ENCODE measurements at places on chromosomes 1 and 21.

DNA sequence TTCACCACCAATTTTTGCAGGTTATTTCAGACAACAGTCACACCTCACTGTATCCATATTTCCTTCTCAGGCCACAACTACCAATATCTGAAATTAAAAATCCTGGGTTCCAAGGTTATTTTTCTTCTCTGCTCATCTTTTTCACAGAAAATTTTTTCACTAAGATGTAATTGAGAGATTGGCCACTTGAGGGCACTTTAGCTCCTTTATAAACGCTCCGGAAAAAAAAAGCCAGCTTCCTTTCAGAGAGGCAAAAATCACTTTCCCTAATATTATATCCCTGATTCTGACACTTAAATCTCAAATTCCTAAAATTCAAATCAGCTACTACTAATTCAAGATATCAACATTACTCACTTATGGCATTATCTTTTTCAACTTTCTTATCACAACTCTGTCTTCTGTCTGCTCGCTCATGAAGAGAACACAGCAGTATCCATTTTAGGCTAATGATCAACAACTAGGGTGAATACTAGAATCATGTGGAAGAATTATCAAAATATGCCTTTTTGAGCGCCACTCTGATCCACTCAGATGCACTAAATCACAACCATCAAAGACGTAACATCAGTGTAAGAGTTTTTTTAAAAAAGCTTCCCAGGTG lies 101.4 kb upstream of the RGS1 start:
- DNase-seq: peak; percentile 20

GRCh38 chr1:87402241-87403002 lies 73.7 kb downstream of the LMO4 start:
- DNase-seq: no peak

- no peak for DNase-seq
Measured at GRCh38 chr1:234584420-234584805, 25.6 kb downstream of the IRF2BP2 start.

- no peak for DNase-seq
Measured at GRCh38 chr1:221998781-221999180, 256.9 kb upstream of the DUSP10 start.

DNA sequence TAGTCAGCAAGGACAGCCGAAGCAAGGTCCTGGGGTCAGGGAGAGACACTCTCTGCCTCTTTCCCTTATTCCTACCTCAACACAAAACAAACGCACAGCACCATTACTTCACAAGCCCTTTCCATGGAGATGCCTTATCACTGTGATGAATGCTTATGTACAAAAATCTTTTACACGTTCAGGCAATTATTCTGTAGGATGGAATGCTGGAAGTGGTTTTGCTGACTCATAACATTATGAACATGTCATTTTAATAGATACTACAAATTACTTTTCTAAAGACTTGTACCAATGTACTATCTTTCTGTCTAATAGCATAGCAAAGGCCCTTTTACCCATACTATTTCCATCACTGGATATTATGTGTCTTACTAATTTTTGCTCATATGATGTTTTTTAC lies 98.4 kb downstream of the TTLL7 start:
- DNase-seq: no peak

DNA sequence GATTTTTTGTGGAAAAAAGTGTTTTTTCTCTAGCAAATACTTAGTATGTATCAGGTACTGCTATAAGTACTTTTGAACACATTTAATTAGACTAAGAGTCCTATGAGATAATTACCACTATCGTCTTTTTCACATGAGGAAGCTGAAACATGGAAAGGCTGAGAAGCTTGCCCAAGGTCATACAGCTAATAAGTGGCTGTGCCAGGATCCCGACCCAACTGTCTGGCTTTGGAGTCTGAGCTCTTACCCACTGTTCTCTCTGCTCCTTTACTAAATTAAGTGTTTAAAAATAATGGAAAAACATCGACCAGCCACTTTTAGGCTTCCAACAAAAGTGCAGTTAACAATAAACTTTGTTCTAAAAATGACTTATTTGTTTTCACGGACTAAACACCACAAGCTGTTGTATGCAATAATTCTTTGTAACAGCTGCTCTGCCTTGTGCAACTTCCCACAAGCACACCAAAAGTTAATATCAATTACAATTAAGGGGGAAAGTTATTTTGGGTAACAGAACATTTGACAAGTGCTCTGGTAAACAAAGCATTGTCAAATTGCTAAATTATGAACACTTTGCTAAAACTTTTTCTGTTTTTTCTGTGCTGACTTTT lies 75.7 kb downstream of the CRB1 start:
- no peak for DNase-seq

GRCh38 chr1:1275836-1276235 lies 2.2 kb upstream of the UBE2J2 start:
- no peak for DNase-seq

- no peak for DNase-seq
Measured at GRCh38 chr1:109691759-109692158, 4.1 kb downstream of the GSTM1 start.

- no peak for DNase-seq
Measured at GRCh38 chr1:5554111-5554510, 438.1 kb downstream of the NPHP4 start.

- no peak for DNase-seq
Measured at GRCh38 chr1:194161591-194161990, 975.2 kb upstream of the B3GALT2 start.

DNA sequence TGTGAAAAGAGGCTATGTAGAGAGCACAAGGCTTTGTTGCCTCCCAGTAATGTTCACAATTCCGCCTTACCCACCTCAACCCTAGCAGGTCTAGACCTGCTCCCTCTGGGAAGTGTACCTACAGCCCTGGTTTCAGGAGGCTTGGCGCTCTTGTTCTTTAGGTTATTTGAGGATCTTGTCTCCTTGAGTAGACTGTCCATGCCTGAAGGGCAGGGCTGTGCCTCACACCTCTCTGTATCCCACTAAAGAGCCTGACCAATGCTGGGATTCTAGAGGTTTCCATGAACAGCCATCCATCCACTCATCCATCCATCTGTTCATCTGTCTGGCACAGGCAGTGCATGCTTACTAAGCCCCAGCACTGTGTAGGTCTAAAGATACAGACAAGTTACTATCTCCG lies 1.0 kb downstream of the RAB7B start:
- DNase-seq: no peak

- no peak for DNase-seq
Measured at GRCh38 chr1:5856246-5856815, 135.9 kb downstream of the NPHP4 start.

DNA sequence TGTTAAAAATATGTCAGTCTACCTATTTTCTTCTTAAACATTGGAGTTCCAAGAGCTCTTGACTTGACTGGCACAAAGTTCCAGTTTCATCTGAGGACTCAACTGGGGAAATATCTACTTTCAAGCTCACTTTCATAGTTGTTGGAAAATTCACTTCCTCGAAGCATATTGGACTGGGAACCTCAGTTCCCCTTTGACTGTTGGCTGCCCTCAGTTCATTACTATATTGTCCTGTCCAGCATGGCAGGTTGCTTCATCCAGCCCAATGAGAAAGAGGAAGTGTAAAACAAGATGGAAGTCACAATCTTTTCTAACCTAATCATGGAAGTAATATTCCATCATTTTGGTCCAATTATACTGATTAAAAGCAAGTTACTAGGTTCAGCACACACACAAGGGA lies 54.3 kb downstream of the ZNF697 start:
- no peak for DNase-seq

DNA sequence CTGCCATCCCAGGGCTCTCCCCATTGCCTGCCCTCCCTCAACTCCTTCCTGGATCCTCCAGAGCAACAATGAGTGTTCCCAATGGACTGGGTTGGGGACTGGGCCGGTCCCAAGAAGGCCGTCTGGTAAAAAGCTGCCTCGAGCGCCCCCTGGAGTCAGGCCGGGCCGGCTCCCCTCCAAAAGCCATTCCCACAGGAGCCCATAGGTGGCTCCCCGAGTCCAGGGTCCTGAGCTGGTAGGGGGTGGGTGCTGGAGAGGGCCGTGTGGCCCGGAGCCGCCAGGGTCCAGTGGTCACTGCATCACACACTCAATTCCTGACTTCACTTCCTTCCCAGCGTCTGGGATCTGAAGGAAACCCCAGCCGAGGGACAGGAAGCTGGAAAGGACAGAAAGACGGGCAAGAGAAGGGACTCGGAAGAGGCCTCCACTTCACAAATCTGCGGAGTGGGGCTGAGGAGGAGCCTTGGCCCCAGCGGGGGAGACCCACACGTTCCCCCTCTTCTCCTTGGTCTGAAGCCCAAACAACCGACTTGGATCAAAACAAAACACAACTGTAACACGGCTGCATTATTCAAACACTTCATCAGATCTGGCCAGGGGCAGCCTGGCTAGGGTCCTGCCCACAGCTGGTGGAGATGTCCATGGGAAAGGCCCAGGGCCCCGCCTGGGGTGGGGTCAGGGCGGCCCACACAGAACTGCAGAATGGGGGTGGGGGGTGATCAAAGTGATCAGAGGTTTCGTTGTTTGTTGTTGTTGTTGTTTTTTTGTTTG lies 10.9 kb upstream of the ALDH4A1 start:
- peak; percentile 22 for DNase-seq

DNA sequence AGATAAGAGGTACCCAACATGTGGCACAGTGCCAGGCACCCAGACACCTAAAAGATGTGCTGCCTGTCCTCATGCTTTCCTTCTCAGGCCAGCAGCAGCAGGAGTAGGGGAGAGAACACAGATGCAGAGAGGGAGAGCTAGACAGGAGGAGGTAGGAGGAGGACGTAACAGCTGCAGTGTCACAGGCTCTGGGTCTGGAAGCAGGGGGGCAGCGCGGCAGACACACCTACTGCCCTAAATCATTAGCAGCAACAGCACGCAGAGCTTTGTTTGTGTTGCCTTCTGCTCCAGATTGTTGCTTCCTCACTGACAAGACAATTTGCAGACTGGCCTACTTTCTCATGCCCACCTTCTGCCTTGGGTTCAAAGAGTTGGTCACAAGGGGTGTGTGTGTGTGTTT lies 196.7 kb upstream of the DAB1 start:
- DNase-seq: no peak

- no peak for DNase-seq
Measured at GRCh38 chr1:28118640-28119307, 30.4 kb upstream of the EYA3 start.

DNA sequence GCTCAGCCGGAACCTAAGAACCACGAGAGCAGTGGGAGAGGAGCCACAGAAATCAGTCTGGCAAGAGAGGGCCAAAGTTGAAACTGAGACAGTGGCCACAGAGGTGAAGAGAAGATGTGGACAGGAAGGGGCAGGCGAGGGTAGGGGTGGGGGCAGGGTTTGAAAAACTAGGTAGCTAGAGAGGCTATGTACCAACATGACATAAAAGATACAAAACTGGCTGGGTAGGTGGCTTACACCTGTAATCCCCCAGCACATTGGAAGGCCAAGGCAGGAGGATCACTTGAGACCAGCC lies 28.4 kb upstream of the TIAM1 start:
- no peak for DNase-seq

- no peak for DNase-seq
Measured at GRCh38 chr1:56146449-56146848, 432.9 kb downstream of the PLPP3 start.

GRCh38 chr21:31425138-31425537 lies 81.1 kb upstream of the TIAM1 start:
- DNase-seq: no peak

DNA sequence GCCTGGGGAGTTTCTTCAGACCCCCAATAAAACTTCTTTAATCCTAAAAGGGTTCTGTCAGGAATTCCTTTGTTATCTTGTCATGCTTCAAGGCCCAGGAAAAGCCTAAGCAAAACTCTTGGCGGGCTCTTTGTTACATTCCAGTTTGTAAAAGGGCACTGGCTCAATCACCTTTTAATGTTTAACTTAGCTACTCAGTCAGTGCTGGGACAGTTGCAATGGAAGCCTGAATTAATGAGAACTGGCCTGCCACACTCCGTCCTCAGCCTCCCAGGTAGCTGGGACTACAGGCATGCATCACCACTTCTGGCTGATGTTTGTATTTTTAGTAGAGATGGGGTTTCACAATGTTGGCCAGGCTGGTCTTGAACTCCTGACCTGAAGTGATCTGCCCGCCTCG lies 21.3 kb upstream of the ASB17 start:
- no peak for DNase-seq

- DNase-seq: no peak
Measured at GRCh38 chr1:217493290-217493689, 137.6 kb downstream of the GPATCH2 start.

Measured in NCI-H1105 treated with DMSO at 0.1 percent for 48 hours (cell line).